ENCODE measurements at places on chromosomes 6 and 20. TPM values are rescaled to one million over a fixed set of nuclear protein-coding genes. Genes with fewer than 3 reads are reported as not detected.

HLA-DPB1 gene
- total RNA-seq, result 20.7 TPM

B3GAT2 gene
- under 0.01 TPM for total RNA-seq

FAM217A gene
- total RNA-seq, result not detected

PRICKLE4 gene
- 1.6 TPM for total RNA-seq

TRIM10 gene
- not detected for total RNA-seq

PLAGL2 gene
- 5.0 TPM for total RNA-seq

CST4 gene
- 0.78 TPM for total RNA-seq

BPIFA1 gene
- not detected for total RNA-seq

LIN28B gene
- total RNA-seq, result not detected

RNF39 gene
- total RNA-seq, result not detected

WFDC10A gene
- total RNA-seq, result not detected

TRIM15 gene
- not detected for total RNA-seq

TMEM74B gene
- 0.26 TPM for total RNA-seq

MTFR2 gene
- total RNA-seq, result 8.0 TPM

PRL gene
- not detected for total RNA-seq

DOP1A gene
- total RNA-seq, result 5.4 TPM

AARS2 gene
- 17.7 TPM for total RNA-seq

PHACTR3 gene
- 0.26 TPM for total RNA-seq
